ENCODE measurements at places on chromosomes 11 and 22.

- peak; percentile 67 for DNase-seq
Measured at GRCh38 chr11:113474362-113475159, 637 bp downstream of the DRD2 start.

GRCh38 chr11:59614277-59615119 is 1.1 kb downstream of the OSBP start:
- no peak for DNase-seq

DNA sequence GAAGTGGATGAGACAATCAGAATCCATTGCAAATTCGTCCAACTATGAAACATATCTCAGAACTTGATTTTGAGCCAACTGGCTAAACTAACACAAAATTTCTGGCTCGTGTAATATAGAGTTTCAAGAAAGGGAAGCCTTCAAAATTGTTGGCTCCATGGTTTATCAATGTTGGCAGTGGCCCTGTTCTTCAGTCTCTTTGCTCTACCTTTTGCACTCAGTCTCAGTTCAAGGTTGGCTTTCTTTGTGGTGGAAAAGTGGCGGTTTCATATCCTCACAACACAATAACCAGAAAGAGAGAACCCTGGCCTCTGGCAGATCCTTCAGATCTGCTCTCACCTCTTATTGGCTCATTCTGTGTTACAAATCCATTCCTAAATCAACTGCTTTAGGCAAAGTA is 473.8 kb upstream of the API5 start:
- DNase-seq: no peak

DNA sequence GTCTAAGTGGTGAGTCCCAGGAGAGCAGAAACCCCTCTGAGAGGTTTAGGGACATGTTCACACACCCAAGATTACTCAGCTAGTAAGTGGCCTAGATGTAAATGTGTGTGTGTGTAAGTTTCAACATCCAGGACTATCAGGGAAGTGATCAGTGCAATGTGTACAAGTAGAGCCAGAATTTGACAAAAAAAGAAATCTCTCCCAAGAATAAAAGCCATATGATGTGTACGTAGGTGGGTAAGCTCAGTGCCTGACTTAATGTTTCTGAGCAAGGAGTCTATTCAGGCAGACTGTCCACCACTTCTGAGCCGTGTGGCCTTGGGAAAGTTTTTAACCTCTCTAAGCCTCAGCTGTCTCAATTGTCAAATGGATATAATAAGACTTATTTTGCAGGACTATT is 133.8 kb upstream of the NAV2 start:
- DNase-seq: no peak

DNA sequence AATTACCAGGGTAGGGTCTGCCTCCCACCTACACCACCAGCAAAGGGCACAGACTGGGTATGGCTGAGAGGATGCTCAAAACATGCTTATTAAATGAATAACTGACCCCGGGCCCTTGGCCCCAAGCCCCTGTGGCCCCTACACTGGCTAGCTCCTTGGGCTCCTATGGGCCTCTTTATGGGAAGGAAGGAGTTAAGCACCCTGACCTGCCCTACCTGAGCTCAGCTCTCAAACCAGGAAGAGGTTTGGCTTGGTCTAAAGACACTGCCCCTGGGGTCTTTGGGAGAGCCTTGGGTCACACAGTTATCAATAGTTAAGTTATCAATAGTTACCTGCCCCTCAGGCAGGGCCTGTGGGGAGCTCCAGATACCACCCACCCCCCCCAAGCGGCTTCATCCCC is 1.2 kb downstream of the USH1C start:
- no peak for DNase-seq

DNA sequence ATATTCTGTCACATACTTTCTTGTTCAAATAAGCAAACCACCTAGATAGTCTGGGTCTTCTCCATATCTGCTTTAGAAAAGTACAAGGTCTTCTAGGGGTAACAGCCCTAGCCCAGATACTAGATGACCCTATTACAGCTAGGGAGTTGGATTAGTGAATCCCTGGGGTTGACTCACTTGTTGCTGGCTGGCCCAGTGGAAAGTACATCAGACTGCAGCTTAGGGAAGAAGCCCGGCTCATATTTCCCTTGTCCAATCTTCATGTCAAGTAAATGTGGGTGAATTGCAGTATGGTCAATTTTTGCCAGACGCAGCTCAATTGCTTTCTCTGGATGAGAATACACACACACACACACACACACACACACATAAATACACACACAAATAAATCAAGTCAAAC is 79.1 kb upstream of the SCUBE2 start:
- no peak for DNase-seq

GRCh38 chr11:11555208-11555607 is 66.6 kb downstream of the GALNT18 start:
- DNase-seq: peak; percentile 71

- DNase-seq: no peak
Measured at GRCh38 chr22:38289583-38290082, 16.8 kb upstream of the TMEM184B start.

GRCh38 chr11:129359748-129360147 is 15.9 kb upstream of the BARX2 start:
- no peak for DNase-seq

- no peak for DNase-seq
Measured at GRCh38 chr11:8715501-8715900, 32.9 kb downstream of the RPL27A start.

GRCh38 chr11:19243143-19243542 is 2.4 kb upstream of the E2F8 start:
- no peak for DNase-seq

- DNase-seq: peak; percentile 13
Measured at GRCh38 chr11:95542868-95543551, 246.6 kb downstream of the FAM76B start.
